ENCODE measurements at places on chromosomes 1 and 21. TPM values are rescaled to one million over a fixed set of nuclear protein-coding genes. Genes with fewer than 3 reads are reported as not detected.

DNA sequence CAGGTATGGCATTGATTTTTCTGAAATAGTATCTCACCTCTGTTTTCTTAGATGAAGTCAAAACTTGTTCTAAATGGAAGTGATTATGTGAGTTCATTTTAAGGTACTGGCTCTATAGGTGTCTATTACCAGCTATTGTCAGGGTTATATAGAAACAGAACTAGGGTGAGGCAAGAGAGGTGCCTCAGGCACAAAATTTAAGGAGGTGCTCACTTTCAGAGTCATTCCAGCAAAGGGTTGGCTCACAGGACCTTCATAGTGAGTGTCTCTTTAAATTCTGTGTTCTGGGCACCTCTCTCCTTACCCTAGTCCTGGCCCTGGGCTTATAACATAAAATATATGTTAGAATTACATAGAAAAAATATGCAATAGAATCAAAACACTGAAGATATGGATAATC, 49.3 kb downstream of the KIAA0319L start:
- DNase-seq, result no peak

- no peak for DNase-seq
Measured at GRCh38 chr1:204307334-204307883, 52.3 kb downstream of the PLEKHA6 start.

DNA sequence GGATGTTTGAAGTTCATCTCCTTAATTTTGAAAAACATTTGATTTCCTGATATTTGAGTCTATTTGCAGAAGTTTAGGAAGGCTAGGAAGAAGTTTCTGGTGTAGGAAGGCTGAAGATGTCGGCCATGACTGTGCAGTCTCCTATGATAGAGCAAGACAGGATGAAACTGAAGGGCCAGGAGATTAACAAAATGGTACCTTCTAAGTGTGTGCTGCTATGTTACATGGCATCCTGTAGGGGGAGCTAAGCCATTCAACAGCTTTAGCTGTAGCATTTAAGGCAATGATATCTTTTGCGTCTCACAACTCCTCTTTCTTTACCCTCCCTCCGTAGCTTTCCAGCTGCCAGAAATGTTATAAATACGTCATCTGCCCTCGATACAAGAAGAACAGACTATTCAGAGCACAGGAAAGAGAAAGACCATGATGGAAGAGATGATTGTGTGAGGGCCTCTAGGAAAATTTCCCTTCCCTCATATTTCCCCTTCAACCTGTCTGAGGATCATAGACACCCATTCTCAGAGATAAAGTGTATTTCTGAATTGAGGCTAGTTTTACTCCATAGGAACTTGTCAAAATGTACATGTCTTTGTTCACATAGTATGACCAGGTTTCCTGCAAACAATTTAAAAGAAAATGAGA, 61.1 kb downstream of the XCL1 start:
- no peak for DNase-seq

- no peak for DNase-seq
Measured at GRCh38 chr1:160361814-160362167, 5.1 kb upstream of the NHLH1 start.

The UBXN11 gene
- 31.7 TPM for total RNA-seq

The LCE2A gene
- not detected for total RNA-seq

The RHCE gene
- total RNA-seq, result 0.29 TPM
